ENCODE measurements at places on chromosomes 4 and X.

- no peak for DNase-seq
Measured at GRCh38 chrX:105136786-105137185, 83.7 kb downstream of the TEX13A start.

DNA sequence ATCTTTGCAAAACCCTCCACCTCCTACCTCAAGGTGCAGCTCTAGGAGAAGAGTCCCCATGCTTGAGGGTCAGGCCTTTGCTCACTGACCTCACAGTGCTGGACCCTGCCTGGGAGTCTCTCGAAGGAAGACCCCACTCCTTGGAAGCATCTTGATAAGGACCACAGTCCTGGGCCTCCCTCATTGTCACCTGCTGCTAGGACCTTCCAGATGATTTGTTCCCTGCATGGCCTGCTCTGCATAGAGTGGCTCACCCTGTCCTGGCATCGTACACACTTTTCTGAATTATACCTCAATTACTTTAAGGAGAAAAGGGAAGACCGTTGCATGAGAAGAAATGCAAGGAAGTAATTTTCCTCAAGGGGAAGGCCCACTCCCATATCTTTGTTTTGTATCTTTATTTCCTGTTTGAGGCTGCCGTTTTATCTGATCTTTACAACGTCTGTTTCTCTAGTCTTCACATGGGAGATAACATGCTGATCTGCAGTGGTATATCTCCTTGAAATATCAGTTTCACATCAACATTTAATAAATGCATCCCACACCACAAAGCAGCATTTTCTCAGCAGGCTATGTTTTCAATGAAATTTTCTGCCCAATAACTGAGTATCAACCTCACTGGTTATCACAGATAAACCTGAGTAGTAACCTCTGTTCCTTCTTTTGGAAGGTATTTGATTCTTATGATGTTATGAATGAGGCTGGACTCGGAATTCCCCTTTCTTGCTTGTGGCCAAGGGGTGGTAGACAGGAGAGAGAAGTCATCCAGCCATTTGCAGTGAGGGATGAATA lies 15.0 kb upstream of the AKAP17A start:
- DNase-seq = no peak

DNA sequence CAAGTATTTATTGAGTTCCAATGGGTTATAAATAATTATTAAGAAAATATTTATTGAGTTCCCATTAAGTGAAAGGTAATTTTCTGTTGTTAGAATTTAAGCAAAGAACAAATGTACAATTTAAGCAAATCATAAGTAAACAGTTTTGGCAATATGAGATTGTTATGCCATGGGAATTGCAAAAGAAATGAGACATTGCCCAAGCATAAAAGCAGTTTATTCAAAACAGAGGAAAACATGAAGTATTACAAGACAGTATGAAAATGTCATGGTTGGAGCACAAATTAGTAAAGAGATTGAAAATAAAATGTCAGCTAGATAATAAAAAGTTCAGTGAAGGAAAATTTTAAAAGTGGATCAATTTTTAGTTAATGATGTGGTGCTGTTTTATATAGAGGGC lies 706.1 kb upstream of the EPHA5 start:
- no peak for DNase-seq

DNA sequence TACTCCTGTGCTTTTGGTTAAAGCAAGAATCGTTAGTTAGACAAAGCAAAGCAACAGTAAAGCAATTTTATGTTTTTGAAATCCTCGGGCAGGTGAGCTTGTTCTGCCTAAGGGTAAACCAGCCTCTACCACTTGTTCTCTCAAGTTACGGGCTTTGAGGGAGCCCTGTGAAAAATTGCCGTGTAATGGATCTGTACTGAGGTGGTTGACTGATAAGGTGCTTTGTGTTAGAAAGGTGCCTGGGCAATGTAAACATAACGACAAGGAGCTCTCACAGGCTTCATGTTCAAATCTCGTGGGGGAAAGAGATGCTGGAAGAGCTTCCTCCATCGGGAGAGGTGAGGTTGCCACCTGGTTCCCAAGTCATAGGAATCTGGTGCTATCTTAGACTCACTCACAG lies 111.8 kb downstream of the TRAPPC11 start:
- DNase-seq = no peak

GRCh38 chrX:132488180-132488705 lies 595 bp downstream of the MBNL3 start:
- no peak for DNase-seq

DNA sequence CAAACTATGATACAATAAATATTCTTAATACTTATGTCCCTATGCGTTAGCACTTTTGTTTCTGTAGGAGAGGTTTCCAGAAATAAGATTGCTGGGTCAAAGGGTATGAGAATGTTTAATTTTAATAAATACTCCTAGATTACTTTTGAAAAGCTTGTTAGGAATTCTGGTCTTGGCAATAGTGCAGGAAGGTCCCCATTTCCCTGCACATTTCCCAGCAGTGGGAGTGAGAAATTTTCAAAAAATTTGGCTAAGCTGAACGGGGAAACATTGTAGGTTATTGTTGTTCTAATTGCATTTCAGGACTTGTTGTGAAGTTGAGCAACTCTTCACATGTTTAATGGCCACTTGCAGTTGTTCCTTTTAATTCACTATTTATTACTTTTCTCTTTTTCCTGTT lies 27.1 kb downstream of the IGFBP7 start:
- no peak for DNase-seq

GRCh38 chrX:153576961-153577360 lies 22.0 kb downstream of the CCNQ start:
- DNase-seq = no peak

DNA sequence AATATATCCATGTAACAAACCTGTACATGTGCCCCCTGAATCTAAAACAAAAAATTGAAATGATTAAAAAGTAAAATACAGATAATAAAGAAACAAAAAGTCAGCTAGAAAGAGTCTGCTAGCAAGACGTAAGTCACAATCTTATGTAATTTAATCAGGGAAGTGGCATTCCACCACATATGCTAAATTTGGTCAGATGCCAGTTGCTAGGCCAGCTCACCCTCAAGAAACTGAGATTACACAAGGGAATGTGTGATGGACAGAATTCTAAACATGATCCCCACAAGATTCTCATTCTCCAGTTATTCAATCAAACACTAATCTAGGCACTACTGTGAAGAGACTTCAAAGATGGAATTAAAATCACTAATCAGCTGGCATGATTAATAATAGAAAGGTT lies 689.3 kb downstream of the CENPC start:
- DNase-seq = no peak

GRCh38 chr4:168695288-168695687 lies 198.4 kb downstream of the PALLD start:
- DNase-seq = no peak

DNA sequence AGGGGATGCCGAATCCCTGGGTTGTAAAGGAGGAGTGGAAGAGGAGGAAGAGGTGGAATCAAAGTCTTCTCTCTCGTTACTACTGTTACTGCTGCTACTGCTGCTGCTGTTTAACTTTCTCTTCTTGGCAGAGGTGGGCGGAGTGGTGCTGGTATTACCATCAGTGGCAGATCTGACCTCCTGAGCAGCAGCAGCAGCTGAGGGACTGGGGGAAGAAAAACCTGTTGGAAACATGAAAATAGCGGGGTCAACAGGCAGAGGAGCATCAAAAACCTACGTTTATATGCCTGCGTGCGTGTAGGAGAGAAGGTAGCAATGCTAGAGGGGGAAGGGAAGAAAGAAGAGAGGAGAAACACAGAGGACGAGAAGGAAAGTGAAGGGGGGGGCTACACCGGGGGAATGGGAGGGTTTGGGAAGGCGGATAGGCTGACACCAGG lies 339 bp downstream of the CUL4B start:
- DNase-seq = no peak

DNA sequence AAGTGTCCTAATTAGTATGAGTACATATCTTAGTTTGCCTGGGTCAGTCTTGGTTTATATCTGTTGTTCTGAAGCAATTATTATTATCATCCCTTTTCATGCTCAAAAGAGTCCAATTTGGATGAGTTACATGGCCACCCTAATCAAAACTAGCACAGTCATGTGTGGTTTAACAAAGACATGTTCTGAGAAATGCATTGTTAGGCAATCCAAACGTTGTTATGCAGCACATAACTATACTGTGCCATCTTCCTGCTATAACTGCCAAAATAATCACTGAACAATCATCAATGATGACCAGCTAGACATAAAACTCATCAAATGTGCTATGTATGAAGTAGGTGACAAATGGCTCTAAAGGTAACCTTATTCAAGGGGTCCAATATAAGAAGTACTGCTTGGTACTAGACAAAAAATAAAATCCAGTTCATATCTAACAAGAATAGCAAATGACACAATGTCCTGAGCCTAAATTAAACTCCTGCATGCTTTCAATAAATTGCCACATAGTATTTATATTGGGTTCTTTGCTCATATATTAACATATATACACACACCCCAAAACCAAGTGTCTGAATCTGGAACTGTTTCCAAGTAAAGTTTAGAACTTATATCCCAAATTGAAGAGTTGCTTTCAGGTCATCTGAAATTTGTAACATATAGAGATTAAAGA lies 41.9 kb downstream of the CNOT6L start:
- DNase-seq = no peak

- no peak for DNase-seq
Measured at GRCh38 chr4:105386012-105386411, 87.8 kb downstream of the PPA2 start.

- no peak for DNase-seq
Measured at GRCh38 chrX:132505116-132505515, 16.3 kb upstream of the MBNL3 start.

DNA sequence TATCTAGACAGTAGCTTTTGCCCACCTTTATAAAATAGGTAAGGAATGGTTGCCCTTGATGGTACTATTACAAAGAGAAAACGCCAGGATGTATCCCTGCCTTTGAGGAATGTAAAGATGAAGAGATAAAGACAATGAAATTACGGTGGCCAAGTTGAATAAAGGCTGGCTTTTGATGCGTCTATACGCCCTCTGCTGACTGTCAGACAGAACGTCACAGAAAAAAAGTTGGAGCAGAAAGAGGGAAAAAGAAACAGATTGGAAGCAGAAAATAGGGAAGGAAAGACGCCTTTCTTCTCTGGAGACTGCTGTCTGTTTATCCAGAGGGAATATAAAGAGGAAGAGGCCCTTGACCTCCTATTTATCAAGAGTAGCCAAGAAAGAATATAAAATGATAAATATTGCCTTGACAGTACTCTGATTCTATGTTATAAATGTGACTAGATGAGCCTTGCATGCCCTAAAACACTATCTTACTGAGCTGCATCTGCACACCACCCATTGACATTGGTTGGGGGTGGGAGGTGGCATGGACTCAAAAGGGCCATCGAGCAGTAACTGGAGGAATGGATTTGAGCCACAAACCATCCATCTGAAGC lies 30.6 kb downstream of the PCDH19 start:
- no peak for DNase-seq

GRCh38 chrX:129797251-129797906 lies 17.6 kb downstream of the SASH3 start:
- no peak for DNase-seq

GRCh38 chrX:154046031-154046781 lies 26.5 kb upstream of the IRAK1 start:
- no peak for DNase-seq

GRCh38 chr4:159279084-159279483 lies 176.2 kb downstream of the RAPGEF2 start:
- DNase-seq = no peak

DNA sequence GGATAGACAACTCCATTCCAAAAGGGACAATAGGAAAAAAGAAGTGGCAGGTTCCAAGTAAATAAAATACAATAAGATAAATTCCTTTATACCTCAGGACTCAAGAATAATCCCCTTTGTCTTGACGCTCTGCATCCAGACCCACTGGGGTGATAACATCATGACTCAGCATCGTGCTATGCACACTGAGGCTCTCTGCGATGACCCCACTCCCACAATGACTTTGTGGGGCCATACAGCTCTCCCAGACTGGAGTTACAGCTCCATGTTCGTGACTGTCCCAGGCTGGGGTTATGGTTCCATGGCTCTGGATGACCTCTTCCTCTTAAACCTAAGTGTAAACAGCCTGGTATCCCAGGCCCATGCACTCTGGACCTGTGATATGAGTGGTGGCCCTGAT lies 254.5 kb upstream of the ADGRL3 start:
- no peak for DNase-seq

GRCh38 chrX:617891-618290 lies 12.7 kb upstream of the SHOX start:
- no peak for DNase-seq

GRCh38 chr4:7912826-7913225 lies 26.8 kb downstream of the AFAP1 start:
- no peak for DNase-seq

GRCh38 chr4:155734065-155734464 lies 24.8 kb upstream of the GUCY1B1 start:
- no peak for DNase-seq

GRCh38 chr4:63528256-63528991 lies 880.8 kb downstream of the TECRL start:
- no peak for DNase-seq

- DNase-seq = no peak
Measured at GRCh38 chr4:105061136-105061696, 85.5 kb upstream of the TET2 start.

DNA sequence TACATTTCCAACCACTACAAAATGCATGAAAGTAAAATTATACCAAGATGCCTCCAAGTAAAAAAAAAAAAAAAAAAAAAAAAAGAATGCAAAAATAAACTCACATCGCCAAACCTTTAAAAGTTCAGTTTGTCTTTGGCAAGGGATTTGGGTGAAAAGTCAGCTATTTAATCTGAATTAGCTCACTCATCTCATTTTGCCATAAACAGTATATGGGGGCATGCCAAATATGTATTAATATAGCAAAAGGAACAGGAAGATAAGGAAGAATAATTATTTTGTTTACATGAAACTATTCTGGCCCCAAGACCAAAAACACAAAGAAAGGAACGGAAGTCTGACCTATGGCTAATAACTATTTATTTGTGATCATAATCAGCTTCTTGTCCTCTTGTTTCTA lies 114.7 kb upstream of the SLC6A14 start:
- DNase-seq = no peak

DNA sequence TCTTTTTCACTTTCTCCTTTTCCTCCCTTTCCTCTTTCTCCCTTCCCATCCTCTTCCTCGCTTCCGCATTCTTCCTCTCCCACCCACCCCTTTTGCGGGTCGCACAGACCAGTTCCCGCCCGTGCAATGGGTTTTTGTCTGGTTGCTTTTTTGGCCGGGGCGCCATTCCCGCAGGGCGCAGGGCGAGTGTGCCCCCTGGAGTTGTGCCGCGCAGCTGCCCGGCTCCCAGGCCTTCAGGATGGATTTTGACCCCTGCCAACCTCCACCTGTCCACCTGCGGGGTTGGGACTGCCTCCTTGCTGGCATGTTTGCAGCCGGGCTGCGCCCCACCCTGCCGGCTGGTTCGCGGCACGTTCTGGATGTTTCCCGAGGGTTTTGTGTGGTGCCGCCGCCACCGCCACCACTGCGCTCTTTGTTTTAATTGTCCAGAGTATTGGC lies 578 bp upstream of the SEL1L3 start:
- no peak for DNase-seq

DNA sequence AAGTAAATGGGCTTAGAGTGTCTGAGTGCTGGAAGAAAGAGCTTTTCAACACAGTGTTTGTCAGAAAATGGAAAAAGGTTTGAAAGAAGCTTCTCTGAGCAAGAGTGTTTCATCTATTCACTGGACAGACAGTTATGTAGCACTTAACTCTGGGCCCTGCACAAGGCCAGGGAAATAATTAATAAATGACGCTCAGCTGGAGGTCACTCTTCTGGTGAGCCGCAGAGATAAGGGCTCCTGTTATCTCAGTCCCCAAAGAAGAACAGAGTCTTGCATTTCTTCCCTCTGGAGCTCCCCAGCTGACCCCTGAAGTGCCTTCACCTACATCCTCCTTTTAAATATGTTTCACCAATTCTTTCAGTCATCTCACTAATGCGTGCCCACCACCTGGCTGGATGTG lies 90.4 kb downstream of the SLC16A2 start:
- no peak for DNase-seq

- DNase-seq = no peak
Measured at GRCh38 chr4:175873707-175874106, 61.6 kb upstream of the GPM6A start.
